CD8-positive, alpha-beta T cell (primary cell): ENCODE measurements at places on chromosomes 16 and 17.

DNA sequence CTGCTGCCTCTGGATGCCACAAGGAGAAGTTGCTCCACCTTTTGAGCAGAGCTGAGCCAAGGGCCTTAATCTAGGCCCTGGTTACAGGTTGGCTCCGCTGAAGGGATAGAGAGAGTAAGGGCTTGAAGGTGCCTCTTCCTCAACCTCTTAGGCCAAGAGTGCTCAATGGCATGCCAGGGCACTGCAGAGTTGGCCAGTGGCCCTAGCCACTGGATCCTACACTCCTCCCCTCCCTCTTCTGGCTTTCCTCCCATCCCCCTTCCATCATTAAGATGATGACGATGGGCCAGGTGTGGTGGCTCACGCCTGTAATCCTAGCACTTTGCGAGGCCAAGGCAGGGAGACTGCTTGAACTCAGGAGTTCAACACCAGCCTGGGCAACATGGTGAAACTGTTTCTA is 50.5 kb downstream of the MYO18A start:
- no peak for DNase-seq

DNA sequence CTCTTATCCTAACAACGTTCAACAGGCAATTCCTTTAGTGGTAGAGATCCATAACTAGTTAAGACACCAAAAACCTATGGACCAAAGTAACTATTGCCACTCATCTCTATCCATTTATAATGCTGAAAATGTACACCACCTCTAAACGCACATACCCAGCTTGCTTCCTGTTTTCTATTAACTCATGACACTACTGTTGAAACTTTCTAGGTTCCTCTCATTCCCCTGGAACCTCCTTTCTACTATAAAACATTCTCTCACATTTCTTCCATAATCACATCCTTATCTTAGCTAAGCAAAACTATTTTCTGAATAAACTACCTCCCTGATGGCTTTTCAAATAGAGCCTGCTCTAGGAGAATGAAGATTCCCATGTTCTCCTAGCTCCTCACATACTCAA is 42.9 kb upstream of the KSR1 start:
- no peak for DNase-seq

GRCh38 chr16:56389554-56389953 is 35.8 kb downstream of the AMFR start:
- DNase-seq = no peak

GRCh38 chr17:27555339-27555738 is 75.6 kb upstream of the LGALS9 start:
- no peak for DNase-seq

GRCh38 chr16:84700446-84701300 is 873 bp downstream of the USP10 start:
- peak; percentile 21 for DNase-seq

DNA sequence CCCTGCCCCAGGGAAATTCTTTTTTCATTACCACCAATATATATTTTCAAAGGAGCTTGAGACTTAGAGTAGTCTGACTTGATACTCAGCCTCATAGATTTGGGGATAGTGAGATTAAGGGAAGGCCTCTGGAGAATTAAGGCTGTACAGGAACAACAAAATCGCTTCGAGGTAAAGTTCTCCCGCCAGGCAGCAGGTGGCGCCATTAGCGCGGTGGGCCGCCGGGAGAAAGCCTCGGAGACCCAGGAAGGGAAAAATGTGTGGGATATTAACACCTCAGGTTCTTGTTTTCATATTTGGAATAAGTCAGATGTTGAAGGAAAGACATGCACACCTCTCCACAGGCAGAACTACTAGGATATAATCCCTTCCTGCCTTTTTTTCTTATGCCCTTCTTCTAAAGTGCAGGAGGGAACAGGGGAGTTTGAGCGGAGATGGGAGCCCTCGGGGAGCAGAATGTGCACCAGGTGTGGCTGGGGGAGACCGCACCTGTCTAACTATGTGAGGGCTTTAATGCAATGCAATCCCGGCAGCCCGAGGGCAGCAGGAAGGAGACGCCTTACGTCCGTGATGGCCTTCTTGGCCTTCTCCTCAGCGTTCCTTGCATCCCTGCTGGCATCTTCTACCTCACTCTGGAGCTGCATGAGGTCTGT is 25.9 kb downstream of the MYH3 start:
- peak; percentile 31 for DNase-seq

GRCh38 chr17:44222112-44222869 is 2.8 kb upstream of the UBTF start:
- no peak for DNase-seq

DNA sequence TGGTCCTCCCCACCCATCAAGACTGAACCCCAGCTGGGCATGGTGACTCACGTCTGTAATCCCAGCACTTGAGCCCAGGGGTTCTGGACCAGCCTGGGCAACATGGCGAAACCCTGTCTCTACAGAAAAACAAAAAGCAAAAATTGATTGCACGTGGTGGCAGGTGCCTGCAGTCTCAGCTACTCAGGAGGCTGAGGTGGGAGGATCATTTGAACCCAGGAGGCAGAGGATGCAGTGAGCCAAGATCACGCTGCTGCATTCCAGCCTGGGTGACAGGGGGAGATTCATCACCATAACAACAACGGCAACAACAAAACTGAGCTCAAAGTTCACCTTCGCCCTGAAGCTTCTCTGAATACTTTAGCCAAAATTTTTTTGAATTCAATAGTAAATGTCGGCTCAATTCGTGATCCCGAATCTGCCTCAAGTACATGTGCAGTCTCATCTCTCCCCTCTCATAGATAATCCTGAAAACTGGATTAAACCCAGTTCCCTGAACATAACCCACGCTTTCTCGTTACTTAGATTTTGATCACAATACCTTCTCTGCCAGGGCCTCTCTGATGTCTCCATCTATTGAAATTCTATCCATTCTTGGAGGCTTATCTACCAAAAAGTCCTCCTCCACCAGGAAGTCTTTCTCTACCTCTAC is 13.5 kb upstream of the MYH10 start:
- DNase-seq = no peak

DNA sequence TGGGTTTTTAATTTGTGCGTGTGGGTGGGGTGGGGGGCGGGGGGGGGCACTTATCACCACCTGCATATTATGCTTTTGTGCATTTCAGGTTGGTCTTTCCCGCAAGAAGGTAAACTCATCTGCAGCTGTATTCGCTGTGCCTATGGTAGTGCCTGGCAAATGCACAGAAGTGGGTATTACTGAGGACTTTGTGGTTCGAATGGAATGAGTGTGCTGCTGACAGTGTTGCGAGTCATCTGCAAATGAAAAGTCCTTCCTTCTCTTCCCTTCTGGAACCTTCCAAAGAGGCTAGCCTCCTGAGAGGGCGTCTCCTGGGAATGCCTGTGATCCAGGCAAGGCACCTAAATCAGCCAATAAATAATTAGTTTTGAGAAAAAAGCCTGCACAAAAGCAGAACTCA is 532.9 kb downstream of the MAF start:
- DNase-seq = no peak

- no peak for DNase-seq
Observed at GRCh38 chr17:30568117-30568430, 90.9 kb downstream of the GOSR1 start.

DNA sequence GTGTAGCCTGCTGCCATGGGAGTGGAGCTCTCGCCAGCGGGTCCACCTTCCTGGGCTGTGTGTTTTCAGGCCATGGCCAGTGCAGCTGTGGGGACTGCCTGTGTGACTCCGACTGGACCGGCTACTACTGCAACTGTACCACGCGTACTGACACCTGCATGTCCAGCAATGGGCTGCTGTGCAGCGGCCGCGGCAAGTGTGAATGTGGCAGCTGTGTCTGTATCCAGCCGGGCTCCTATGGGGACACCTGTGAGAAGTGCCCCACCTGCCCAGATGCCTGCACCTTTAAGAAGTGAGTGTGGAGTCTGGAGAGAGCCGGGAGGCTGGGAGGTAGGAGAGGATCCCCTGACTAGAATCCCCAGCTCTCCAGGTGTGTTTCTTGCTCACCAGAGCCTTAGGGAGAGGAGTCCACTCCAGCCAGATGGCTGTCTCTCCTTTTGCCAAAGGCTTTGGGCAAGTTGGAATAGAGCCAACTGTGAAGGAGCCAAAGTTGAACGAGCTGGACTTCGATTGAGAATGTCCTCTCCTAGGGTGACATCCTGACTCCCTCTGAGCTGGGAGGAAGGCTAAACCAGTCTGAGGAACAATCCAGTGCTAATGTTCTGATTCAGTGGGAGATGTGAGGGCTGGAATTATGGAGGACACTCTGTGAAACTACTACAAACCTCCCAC is 24.4 kb upstream of the EFCAB13 start:
- DNase-seq = no peak

- DNase-seq = no peak
Observed at GRCh38 chr17:6476076-6476809, 32.0 kb downstream of the PIMREG start.

DNA sequence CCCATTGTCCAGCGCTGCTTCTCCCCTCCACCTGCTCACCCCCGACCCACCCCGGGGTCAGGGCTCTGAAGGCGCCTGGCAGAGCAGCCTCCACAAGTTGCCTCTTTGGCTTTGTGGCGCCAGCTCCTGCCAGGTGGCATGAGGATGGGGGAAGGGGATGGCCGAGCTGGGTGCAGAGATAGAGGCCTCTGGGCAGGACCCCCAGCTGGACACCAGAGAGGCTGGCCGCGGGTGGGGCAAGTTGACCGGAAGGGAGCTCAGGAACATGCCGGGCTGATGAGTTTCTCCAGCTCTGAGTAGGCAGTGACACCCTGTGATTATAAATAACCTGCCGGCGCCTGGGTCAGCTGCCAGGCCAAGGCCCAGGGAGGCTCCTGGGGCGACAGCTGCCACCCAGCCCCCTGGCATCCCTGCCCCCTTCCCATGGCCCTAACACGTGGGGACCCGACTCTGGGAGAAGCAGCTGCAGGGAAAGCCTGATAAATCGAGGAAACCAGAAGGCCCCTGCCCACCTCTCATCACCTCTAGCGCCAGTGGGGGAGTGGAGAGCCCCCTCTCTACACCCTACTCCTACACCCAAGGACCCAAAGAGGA is 729 bp downstream of the P2RX5 start:
- no peak for DNase-seq

DNA sequence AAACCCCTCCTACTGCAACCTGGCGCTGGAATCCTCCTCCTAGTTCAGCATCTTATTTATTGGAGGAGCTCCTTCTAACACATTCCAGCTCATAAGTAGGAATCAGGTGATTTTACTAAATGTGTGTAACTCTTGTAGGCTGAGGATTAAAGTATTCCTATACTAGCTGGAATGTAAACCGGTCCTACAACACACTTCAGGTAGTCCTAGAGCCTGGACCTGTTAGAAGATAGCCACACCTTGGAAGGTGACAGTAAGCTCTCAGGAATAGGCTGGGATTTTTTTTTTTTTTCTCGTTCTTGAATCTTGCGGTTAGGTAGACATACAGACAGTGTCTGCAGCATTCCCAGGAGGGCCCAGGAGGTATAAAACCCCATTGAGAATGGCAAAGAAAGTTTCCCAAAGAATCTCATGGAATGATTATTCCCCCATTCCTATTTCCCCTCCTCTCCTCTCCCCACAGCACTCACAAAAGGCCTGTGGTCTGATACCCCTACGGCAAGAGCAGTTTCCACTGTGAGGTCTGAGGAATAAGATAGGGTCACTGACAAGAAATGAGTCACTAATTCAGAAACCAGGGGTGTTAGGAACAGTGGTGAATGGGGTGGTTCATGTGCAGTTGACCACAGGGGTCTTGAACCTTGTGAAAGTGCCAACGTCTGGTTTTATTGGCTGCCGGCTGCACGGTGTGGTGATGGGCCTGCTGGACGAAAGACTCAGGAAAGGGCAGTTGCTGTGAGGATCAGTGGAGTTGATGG is 267.1 kb downstream of the UTP18 start:
- DNase-seq = no peak

GRCh38 chr17:76968707-76969597 is 100.7 kb downstream of the MGAT5B start:
- peak; percentile 61 for DNase-seq

DNA sequence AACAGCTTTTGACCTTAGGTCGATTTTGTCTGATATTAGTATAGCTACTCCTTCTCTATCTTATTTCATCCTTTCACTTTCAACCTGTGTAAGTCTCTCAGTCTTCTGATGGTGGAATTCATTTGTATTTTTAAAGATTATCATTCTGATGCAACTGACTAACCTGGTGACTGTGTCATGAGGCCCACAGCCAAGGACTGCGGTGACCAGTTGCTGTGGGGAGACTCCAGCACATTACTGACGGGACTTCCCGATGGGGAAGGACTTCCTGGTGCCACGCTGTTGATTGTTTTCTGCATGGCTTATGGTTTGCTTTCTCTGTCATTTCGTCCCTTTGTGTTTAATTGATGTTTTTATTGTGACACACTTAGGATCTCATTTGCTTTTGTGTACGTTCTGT is 34.2 kb downstream of the RMI2 start:
- no peak for DNase-seq

DNA sequence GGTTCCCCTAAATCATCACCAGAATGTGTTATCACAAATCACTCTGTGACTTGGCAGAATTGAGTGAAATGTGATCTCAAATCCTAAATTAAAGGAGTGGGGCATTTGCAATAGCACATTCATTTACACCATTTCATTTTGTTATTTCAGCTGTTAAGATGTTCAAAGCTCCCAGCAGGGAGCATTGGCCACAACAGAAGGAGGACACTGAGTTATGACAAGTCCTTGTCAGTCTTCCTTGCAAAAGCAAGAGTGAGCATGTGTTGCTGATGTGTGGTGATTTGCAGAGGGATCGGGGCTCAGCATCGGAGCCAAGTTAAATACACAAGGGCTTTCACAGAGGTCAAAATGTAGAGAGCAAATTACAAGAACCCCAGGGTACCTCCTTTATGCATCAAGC is 372.2 kb upstream of the CDH5 start:
- no peak for DNase-seq

DNA sequence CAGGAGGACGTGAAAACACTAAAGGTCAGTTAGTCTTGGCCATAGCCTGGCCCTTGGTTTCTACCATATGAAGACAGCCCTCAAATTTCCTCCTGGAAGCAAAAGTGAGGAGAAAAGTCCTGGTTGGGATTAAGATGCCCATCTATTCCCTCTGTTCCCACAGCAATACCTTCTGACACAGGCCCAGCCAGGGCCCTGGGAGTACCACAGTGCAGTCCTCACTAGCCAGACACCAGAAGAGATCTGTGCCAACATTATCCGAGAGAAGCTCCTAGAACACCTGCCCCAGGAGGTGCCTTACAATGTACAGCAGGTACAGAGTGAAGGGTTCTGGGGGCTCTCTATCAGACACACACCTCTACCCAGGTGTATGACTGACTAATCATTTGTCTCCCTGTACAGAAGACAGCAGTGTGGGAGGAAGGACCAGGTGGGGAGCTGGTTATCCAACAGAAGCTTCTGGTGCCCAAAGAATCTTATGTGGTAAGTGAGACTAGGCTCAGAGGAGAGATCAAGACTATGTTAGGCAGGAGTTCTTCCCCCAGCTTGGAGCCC is 4.1 kb downstream of the ERAL1 start:
- no peak for DNase-seq

GRCh38 chr16:67021321-67021720 is 7.6 kb upstream of the CBFB start:
- no peak for DNase-seq

GRCh38 chr17:3985846-3986245 is 21.6 kb upstream of the ATP2A3 start:
- no peak for DNase-seq

- no peak for DNase-seq
Observed at GRCh38 chr17:19716108-19717030, at the start of gene SLC47A2. Gene SLC47A2, minus strand, starts transcription at chr17:19716584. Its CDS starts 29 bp downstream, at chr17:19716555.

GRCh38 chr16:29662729-29663015 is 375 bp upstream of the SPN start:
- peak; percentile 57 for DNase-seq

- DNase-seq = peak; percentile 4
Observed at GRCh38 chr16:65117811-65118448, 3.9 kb downstream of the CDH11 start.
